ENCODE measurements at places on chromosomes 11 and 22. TPM values are rescaled to one million over a fixed set of nuclear protein-coding genes. Genes with fewer than 3 reads are reported as not detected.

The ZNF70 gene
- 6.1 TPM for total RNA-seq

The OR10D3 gene
- not detected for total RNA-seq

The SCN2B gene
- total RNA-seq, result 0.36 TPM

The GGTLC2 gene
- total RNA-seq, result not detected
